ENCODE measurements at places on chromosomes 3 and 15. TPM values are rescaled to one million over a fixed set of nuclear protein-coding genes. Genes with fewer than 3 reads are reported as not detected.

Gene APOD
- 33.1 TPM for total RNA-seq

Gene HTR3E
- not detected for total RNA-seq

Gene SMCO1
- not detected for total RNA-seq

Gene NECTIN3
- 26.2 TPM for total RNA-seq

Gene HOMER2
- total RNA-seq: 1.6 TPM

Gene IL17RB
- total RNA-seq: not detected

Gene HCLS1
- total RNA-seq: 0.09 TPM

Gene SEMA6D
- 4.8 TPM for total RNA-seq

Gene LRRC31
- total RNA-seq: not detected

Gene PLA2G4E
- total RNA-seq: not detected

Gene MYO9A
- total RNA-seq: 12.0 TPM

Gene ECT2
- 6.0 TPM for total RNA-seq

Gene ZNF80
- total RNA-seq: not detected

Gene NAALADL2
- 2.6 TPM for total RNA-seq

Measured in pericardium fibroblast (primary cell).